Fibroblast of the aortic adventitia (primary cell): ENCODE measurements at places on chromosomes 7 and 10. TPM values are rescaled to one million over a fixed set of nuclear protein-coding genes. Genes with fewer than 3 reads are reported as not detected.

The ITIH5 gene
- 0.09 and 9.6 TPM in 2 replicates for total RNA-seq

The FBXO24 gene
- total RNA-seq, result 0.54 TPM in 1 of 2 replicates, not detected in the other

The TMEM229A gene
- total RNA-seq, result 3.8 TPM in 1 of 2 replicates, not detected in the other

The OPN4 gene
- total RNA-seq, result not detected in 2 replicates

The PAX4 gene
- total RNA-seq, result not detected in 2 replicates

The PILRA gene
- total RNA-seq, result 0.27 TPM in 1 of 2 replicates, not detected in the other

The DDC gene
- total RNA-seq, result not detected in 2 replicates

The OR2A5 gene
- total RNA-seq, result not detected in 2 replicates

The TBX20 gene
- total RNA-seq, result 2.0 and 6.4 TPM in 2 replicates

The GSTO2 gene
- total RNA-seq, result 3.4 and 8.9 TPM in 2 replicates

The PPP1R3C gene
- total RNA-seq, result 41.1 and 92.6 TPM in 2 replicates

The KNDC1 gene
- total RNA-seq, result under 0.01 and 0.41 TPM in 2 replicates

The JCAD gene
- 2.3 and 27.9 TPM in 2 replicates for total RNA-seq

The OR2A42 gene
- total RNA-seq, result not detected in 2 replicates

The ABCA13 gene
- 0.54 TPM in 1 of 2 replicates, not detected in the other for total RNA-seq
